GM20000 (cell line): ENCODE measurements at places on chromosomes 4 and X.

- no peak for DNase-seq
These were observed 34.5 kb upstream of the PGRMC1 start for GRCh38 chrX:119201570-119201969.

DNA sequence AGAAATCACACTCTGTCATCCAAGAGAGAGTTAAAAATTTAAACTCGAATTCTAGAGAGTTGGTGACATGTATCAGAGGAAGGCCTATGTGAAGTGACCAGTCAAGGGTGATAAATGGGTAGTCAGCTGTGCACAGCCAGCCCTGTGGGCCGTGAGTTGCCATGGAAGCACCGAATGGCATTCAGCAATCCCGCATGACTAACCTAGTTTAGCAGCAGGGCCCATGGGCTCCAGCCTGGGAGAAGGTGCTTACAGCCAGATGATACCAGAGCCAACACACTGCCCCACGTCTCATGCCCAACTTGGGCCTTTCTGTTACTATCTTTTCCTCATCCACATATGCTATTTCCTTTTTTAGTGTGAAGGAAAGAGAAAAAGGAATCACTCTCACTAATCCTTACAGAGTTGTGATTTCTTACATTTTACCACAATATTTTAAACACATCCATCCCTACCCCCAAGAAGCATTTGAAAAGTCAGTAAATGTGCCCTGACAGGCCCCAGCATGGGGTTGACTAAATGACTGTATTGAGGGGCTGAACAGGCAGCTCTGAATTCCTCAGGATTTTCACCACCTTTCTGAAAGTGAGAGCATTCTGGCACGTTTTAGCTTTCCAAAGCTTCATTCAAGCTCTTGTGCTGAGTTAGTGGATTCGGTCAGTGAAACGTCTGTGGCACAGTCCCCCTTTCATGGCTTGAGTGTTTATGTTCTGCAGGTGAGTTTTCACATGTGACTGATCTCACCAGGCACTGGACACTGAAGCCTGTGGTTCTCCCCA, 104.2 kb downstream of the AFF1 start:
- DNase-seq = no peak

- no peak for DNase-seq
These were observed 14.0 kb downstream of the SORCS2 start for GRCh38 chr4:7206385-7206784.

DNA sequence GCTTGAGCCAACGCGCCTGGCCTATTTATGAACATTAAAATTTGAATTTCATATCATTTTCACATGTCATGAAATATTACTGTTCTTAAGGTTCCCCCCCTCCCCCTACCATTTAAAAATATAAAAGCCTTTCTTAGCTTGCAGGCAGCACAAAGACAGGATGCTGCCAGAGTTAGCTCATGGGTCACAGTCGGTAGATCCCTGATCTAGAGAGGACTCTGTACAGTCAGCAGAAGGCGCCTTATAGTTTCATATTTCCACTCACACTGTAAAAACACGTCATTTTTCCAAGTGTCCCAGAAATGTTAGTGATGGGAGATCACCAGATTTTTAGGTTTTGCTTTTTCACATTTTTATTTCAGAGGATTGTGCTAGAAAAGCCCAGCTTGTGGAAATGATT, 12.2 kb downstream of the NOCT start:
- no peak for DNase-seq

GRCh38 chrX:119698845-119699244, 5.9 kb upstream of the SEPTIN6 start:
- DNase-seq = no peak

DNA sequence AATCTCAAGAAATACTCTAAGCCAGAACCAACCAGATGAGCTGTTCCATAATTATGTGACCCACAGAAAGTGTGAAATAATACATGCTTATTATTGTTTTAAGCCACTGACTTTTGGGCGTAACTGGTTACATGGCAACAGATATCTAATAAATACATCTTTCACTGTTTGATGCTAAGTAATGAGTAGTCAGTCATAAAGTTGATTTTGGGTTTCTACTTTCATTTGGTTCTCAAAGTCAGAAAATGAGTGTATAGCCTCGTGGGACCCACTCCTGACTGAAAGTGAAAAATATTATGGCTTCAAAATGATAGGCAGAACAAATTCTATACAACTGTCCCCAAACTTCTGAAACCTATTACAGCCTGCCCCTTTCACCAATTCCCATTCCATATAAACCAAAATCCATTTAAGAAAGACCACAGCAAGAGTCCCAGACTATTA, 88.0 kb upstream of the CBR4 start:
- DNase-seq = peak; percentile 33

- DNase-seq = peak; percentile 31
These were observed 754.8 kb downstream of the RAB28 start for GRCh38 chr4:12729384-12729783.

DNA sequence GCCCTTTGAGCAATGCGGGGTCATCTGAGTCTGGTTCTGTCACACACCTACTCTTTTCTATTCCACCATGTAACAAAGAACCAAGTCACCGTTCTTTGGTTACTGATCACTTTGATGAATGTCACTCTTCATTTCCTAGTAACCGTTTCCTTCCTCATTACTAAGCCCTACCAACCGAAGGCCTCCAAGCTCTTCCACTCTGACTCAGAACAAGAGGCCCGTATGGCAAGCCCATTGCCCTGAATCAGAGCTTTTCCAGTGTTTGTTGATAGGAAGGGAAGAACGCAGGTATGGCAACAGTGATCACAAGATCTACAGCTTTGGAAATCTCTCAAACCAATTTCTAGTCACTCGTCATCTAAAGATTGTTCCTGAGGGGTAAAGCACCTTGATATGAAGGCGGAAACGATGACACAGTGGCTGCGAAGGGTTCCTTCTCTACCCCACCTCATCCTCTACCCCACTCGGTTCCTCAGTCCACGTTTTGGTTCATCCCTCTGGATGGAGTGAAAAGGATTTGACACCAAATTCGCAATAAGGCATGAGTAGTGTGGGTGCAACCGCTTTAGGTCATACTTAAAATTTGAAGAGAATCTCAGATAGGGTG, 28.0 kb upstream of the CD40LG start:
- DNase-seq = no peak

DNA sequence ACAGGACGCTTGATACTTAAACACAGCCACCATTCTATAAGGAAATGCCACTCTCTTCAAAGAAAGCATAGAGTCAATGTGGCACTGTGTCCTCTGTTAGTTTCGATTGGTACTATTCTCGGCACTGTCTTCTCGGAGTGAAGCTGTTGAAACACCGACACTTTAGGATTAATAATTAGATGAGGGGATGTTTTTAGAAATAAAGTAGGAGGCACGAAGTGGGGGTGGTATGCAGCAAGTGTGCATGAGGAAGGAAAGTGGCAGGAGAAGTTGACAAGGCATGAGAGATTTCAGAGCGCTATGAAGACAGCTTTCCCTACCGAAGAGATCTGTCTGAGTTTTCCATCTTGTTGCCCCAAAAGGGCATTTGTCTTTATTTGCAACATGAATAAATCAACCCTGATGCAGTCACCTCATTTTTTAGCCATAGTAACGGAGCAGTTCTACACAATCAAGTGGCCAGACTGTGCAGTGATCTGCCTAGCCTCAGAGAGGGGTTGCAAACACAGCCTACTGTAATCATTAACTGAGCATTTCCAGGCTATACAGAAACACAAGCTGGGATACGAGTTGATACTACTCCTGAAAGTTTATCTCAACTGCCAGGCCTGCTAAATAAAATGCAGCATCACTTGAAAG, 8.3 kb downstream of the GPRIN3 start:
- no peak for DNase-seq

DNA sequence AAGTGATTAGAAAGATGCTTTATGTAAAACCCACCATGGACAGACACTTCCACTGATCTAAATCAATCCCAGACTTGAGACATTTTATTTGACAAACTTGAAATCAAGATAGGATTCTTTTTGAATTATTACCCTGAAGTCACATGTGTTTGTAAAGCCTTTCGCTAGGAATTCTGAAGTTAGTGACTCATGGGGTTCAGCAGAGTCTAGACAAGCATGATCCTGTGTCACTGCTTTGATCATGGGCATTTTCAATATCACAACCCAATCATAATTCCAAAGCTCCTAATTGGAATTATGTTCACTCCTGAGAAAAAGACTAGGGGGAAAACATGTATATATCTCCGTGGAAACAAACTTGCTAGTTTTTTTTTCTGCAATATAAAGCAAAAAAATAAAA, 67.5 kb upstream of the BMP3 start:
- DNase-seq = no peak
